Glutamatergic neuron (in vitro differentiated cells): ENCODE measurements at places on chromosomes 4 and X.
A peak's percentile ranks its signal among the peaks of the same experiment; 100 is the strongest.

GRCh38 chr4:162356181-162356580, 192.4 kb upstream of the FSTL5 start:
- DNase-seq, result no peak

- peak; percentile 80 for DNase-seq
Measured at GRCh38 chr4:4867375-4868039, 8.0 kb downstream of the MSX1 start.

GRCh38 chrX:132022198-132022966, 720 bp upstream of the STK26 start:
- no peak for DNase-seq

GRCh38 chr4:189533603-189534002, 407.1 kb upstream of the FRG1 start:
- no peak for DNase-seq

GRCh38 chrX:47637546-47638195, 7.9 kb upstream of the CFP start:
- no peak for DNase-seq

GRCh38 chrX:57918750-57919436, 8.6 kb upstream of the ZXDA start:
- DNase-seq, result no peak

- no peak for DNase-seq
Measured at GRCh38 chr4:77710059-77710458, 104.4 kb downstream of the CXCL13 start.
